ENCODE measurements at places on chromosomes 6 and 20.

GRCh38 chr6:37776566-37776965, 43.0 kb upstream of the ZFAND3 start:
- no peak for DNase-seq

DNA sequence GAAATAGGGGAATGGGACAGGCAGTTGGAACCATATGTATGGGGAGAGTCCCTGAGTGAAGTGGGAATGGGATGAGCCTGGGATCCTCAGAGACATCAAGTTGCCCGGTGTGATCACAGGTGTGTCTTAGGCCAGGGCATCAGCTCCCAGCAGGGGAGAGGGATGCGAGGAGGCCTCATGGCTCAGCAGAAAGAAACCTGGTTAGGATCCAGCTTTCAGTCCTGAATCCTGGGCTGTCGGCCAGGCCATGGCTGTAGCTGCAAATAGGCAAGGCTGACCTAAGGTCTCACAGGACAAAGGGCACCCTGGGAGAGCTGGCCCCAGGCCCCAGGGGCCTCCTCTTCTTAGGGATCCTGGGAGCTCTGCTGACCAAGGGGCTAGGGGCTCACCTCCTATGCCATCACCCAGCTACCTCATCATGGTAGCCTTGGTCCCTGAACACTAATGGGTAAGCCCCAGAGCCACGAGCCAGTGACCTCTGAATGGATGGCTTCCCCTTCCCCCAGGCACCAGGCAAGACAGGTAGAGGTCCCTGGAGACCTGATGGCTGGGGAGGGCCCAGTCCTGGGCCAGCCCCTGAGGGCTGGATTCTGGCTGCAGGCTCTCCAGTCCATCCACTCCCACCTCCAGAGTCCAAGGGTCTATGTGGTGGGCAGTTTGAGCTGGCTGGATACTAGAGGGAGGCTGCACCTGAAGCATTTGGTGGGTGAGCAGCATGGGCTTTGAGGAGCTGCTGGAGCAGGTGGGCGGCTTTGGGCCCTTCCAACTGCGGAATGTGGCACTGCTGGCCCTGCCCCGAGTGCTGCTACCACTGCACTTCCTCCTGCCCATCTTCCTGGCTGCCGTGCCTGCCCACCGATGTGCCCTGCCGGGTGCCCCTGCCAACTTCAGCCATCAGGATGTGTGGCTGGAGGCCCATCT, at the start of gene SLC22A7:
TSS of gene SLC22A7 (plus strand) at position 617 of the 921 bp plus-strand sequence. CDS start at position 716, 99 bp downstream.
- no peak for DNase-seq

DNA sequence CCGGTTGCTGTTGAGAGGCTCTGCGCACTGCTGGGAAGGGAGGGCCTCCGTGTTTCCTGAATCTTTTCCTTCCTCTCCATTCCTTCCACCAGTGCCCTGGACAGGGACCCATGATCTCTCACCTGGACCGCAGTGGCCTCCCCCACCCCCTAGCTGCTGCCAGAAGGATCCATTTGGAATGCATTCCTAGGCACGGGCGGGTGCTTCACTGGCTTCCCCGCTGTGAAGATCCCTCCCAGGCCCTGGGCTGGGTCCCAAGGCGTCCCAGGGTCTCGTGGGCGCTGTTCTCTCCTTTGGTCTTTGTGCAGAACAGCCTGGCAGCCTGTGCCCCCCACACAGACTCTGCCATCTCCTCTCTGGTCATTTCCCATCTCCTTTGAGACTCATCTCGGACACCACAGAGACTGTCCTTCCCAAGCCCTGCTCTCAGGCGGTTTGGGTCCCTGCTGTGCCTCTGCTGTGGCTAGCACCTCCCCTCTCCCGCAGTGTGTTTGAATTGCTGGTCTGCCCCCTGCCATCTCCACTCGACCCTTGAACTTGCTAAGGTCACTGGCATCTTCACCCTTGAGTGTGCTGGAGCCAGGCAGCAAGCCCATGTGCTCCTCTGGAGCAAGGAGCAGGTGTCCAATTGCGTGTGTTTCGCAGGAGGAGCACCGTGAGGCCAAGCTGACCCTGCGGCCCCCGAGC, 59.0 kb downstream of the TCP11 start:
- no peak for DNase-seq

DNA sequence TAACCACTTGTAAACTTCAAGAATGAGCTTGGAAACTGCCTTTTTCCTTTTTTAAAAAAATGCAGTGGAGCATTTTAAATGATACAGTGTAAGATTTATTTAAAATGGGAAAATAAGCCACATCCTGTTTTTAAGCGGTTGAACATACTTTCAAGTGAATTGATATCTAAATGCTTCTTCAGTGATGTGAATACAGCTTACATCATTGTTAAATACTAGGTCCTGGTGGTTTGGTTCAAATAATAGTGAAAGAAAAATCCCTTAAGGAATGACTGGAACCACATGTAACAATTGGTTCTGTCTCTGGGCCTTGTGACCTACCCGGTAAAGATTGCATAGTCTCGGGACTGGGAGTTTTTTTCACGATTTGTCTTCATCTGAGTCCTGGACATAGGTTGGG, 44.2 kb downstream of the BMP6 start:
- DNase-seq, result peak; percentile 25

GRCh38 chr6:44898296-44898930, 429.7 kb upstream of the RUNX2 start:
- peak; percentile 74 for DNase-seq

DNA sequence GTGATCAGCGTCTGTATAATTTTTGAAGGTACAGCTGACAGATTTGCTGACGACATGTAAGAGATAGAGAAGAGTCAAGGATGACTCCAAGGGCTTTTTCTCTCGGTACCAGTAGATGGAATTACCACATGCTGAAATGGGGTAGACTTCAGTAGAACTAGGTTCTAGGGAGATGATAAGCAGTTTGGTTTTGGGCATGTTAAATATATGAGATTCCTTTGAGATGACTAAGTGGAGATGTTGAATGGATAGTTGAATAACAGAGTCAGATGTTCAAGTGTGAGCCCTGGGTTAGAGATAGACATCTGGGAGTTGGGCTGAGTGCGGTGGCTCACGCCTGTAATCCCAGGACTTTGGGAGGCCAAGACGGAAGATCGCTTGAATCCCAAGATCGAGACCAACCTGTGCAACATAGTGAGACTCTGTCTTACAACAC, 50.0 kb downstream of the PHF20 start:
- DNase-seq, result peak; percentile 94

GRCh38 chr6:45494416-45495135, 116.8 kb upstream of the SUPT3H start:
- no peak for DNase-seq

DNA sequence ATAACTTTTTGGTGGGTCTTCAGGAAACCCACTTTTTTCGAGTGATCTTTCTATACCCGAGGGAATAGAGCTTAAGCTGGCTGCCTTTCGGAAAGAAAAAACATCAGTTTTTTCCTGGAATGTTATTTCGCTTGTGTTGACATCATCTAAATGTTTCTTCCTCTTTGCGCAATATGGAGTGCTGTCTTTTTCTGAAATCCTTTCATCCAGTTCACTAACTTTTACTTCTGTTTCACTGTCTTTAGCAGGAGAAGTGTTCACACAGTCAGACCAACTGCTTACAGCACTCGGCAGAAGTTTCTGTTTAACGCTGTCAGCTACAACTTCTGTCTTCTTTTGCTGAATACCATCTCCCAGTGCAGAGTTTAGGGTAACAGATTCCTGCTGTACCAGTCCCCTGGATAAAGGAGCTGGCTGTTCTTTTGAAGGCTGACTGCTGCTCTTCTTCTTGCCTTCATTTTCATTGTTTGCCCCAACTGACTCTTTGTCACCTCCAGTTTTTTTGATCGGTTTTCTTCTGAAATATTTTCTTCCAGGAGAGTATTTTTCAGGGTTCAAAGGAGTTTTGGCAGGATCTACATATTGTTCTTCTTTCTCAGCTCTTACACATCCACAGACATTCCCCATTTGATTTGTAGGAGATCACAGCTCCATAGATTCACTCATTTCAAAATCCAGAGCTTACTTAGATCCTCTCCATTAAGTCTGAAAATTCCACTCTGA, 50.0 kb upstream of the DST start:
- DNase-seq, result peak; percentile 79

- no peak for DNase-seq
Measured at GRCh38 chr20:32908334-32909292, 49.9 kb downstream of the EFCAB8 start.

- peak; percentile 89 for DNase-seq
Measured at GRCh38 chr6:143410859-143411270, 39.6 kb downstream of the ADAT2 start.

DNA sequence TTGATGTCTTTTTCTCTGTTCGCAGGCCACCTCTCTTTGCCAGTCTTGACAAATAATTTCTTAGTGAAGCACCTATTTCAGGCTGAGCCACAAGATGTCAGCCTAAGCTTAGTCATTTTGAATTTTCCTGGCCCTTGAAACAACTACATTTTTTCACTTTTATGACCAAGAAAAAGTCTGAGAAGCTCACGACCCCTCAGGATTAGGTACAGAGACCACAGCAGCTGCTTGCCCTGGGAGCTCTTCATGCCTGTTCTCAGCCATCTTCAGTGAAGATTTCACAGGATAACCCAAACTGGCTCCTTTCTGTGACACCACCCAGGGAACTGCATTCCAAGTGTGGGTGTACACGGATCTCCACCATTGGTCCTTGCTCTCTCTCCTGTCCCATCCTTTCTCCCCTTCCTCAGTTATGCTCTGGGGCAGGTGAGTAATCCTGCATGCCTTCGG, 38.4 kb upstream of the SPTLC3 start:
- DNase-seq, result peak; percentile 29

DNA sequence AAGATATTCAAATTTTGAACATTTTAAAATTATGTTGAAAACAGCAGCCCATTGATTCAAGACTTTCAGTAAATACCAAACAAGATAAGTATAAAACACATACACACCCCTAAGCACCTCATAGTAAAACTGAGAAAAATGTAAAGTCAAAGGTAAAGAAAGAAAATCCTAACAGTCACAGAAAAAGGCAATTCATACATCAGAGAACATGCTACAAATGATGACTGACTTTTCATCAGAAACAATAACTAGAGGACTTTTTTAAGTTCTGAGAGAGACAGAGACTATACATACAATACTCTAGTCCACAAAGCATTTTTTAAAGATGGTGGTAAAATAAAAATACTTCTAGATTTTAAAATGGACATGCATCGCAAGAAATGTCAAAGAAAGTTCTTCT, 111.0 kb downstream of the PFDN4 start:
- DNase-seq, result no peak

DNA sequence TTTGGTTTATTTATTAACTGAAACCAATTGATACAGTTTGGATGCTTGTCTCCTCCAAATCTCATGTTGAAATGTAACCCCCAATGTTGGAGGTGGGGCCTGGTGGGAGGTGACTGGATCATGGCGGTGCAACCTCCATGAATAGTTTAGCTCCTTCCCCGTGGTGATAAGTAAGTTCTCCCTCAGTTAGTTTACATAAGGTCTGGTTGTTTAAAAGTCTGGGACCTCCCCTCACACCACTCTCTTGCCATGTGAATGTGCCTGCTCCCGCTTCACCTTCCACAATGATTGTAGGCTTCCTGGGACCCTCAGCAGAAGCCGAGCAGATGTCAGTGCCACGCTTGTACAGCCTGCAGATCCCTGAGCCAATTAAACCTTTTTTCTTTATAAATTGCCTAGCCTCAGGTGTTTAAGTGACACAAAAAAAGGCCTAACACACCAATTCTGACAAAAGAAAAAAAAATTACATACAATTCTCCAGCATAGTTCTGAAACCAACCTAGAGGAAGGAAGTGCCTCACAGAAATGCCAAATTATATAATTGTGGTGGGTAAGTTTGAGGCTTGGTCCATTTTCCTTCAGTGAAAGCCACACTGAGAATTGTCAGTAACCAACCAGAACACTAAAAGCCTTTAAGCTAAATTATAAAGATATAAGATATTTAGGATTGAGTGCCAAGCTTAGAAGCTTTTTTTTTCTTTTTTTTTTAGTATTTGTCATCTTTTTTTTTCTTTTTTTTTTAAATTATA, 15.0 kb downstream of the MAP7 start:
- no peak for DNase-seq

GRCh38 chr6:7996538-7997111, 67.6 kb downstream of the BLOC1S5 start:
- DNase-seq, result peak; percentile 64

DNA sequence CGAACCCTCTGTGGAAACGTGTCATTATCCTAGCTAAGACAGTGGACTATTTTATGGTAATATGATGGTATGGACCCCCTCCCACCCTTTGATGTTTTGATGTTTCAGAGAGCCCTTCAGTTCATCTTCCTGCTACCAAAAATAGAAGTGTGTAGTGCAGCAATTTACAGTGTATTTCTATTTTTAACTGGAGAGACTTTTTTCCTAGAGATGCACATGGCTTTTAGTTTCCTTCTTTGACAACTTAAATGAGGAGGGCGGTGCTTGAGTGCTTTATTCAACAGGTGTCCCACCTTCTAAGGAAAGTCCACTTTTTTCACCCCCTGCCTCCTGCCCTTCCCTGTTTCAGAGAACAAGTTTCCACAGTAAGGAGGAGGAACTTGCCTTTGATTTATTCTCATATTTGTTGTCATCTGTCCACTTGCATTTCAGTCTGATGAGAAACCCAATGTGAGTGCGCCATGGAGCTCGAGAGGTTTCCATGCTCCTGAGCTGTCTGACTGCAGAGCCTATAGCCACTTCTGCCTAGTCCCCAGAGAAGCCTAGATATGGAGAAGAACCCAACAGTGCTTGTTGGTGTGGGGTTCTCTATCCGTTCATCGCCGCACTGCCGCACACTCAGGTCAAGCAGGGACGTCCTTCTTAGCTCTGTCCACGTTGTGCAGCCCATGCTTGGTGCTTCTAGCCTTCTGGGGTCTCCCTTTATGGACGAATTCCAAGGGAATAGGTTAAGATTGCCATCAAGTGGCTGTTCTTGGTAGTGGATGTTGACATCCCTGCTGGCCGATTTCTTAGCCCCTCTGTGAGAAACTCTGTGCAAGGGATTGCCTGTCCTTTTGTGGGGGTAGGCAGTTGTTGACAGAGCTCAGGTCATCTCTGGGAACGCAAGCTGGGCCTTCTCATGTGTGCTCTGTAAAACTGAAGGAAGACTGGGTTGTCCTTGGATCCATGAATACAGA, 144.2 kb downstream of the JARID2 start:
- peak; percentile 52 for DNase-seq

GRCh38 chr6:147434076-147434475, 74.4 kb upstream of the SAMD5 start:
- no peak for DNase-seq

DNA sequence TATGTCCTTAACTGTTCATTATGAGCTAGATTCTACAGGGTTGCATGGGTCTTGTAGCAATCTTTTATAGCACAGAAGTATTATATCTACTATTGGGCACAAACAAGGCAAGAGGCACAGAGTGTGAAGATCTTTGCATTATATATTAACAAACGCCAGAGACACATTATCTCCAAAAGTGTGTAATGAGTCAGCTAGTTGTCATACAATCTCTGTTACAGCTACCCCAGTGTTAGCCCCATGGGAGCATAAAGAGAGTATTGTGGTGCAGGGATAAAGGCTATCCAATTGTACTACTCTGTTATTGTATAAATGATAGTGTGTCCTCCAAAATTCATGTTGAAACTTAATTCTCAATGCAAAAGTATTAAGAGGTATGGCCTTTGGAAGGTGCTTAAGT, 148.4 kb upstream of the RIMS1 start:
- no peak for DNase-seq

- DNase-seq, result no peak
Measured at GRCh38 chr6:157054531-157054979, 268.8 kb downstream of the TMEM242 start.
